ENCODE measurements at places on chromosomes 16 and 17. TPM values are rescaled to one million over a fixed set of nuclear protein-coding genes. Genes with fewer than 3 reads are reported as not detected.

RAB11FIP4 gene
- total RNA-seq, result 0.34 TPM

C16orf89 gene
- 0.17 TPM for total RNA-seq

CLDN9 gene
- total RNA-seq, result not detected

CYB5B gene
- 80.6 TPM for total RNA-seq

SULT1A1 gene
- 1.0 TPM for total RNA-seq
